ENCODE measurements at places on chromosomes 3 and 15. TPM values are rescaled to one million over a fixed set of nuclear protein-coding genes. Genes with fewer than 3 reads are reported as not detected.
A peak's percentile ranks its signal among the peaks of the same experiment; 100 is the strongest.

GRCh38 chr3:125194061-125194848 is 18.3 kb downstream of the SLC12A8 start:
- no peak for DNase-seq

DNA sequence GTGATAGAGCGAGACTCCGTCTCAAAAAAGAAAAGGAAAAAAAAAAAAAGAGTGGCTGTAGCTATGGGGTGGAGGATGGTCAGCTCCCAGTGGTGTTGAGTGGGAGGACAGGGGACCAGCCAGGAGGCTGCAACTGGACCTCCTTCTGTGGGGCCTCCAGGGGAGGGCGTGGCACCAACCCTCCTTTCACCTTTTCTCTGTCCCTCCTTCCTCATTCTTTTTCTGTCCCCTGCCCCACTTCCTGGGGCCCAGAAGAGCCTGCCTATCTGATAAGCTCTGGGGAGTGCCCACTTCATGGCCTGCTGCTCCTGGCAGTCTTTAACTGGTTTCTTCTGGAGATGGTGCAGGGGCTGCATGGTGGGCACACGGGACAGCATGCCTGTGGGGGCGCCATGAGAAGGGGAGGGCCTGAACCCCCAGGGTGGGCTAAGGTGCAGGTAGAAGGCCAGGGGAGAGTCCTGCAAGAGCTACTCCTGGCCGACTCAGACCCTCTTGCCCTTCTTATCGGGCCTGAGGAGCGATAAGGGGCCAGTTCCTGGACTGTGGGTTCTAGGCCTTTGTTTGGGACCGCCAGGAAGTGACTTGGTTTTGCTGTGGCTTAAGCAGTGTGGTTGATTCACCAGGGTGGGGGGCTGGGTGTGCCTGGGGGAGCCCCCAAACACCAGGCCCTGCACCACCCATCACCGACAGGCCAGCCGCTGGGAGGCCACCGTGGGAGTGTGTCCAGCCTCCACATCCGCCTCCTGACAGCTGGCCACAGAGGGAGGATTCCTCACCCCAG is 49.4 kb upstream of the FLNB start:
- no peak for DNase-seq

DNA sequence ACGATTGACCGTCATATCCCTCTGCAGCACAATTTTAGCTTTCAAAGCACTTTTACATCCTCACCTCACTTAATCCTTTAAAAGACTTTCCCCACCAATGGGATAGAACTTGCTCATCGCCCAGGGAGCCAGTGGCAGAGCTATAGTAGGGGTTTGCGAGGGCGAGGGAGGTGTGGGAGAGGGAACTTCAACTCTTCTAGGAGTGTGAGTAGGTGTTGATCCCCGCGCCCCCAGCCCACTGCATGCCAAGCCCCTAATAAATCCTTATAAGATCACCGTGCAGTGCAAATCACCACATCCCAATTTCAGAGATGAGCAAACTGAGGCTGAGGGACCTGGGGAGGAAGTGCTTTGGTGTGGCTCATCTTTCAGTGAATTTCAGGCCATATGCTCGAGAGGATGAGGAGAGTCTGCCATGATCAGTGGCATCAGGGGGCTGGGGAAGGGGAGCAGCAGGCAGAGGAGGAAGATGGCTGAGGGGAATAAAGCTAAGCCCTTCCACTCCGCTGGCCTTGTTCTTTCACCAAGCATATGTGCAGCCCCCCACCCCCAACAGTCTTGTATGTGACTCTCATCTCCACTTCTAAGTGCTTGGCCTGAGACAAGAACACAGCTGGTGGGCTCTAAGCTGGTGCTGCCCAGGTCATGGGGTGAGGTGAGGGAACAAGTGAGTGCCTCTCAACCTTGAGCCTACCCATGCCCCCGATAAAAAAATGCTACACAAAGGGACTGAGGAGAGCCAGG is 5.1 kb downstream of the INSYN1 start:
- no peak for DNase-seq

GRCh38 chr3:162007722-162008121 is 511.1 kb downstream of the OTOL1 start:
- DNase-seq: no peak

DNA sequence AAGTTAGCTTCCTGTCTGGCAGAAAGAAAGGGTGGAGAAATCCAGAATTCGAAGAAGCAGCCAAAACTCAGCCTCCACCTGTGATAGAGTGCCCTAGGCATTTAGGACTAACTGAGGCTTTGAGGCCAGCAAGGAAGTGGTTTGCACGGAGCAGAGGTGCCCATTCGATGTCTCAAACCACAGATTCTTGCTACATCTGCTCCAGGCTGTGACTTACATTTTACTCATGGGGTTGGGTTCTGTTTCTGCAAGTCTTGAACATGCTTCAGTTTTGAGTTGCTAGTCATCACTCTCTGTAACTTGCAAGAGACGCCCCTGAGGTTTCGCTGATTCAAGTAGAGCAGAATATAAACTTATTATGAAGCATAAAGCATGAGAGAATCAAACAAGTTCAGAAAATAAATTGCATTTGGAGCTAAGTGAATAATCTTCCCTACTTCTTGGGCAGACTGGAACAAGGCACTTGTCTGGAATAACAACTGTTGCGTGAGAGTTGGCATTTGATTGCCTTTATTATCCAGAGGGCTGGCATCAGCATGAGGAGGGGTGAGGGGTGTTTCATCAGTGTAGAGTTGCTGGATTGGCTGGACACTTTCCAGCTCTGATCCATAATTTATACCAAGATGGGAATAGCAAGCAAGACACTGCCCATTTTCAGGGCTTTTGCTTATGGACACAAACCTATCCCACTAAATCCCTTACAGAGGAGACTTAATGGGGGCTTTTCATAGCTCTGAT is 256.5 kb downstream of the AGBL1 start:
- no peak for DNase-seq

DNA sequence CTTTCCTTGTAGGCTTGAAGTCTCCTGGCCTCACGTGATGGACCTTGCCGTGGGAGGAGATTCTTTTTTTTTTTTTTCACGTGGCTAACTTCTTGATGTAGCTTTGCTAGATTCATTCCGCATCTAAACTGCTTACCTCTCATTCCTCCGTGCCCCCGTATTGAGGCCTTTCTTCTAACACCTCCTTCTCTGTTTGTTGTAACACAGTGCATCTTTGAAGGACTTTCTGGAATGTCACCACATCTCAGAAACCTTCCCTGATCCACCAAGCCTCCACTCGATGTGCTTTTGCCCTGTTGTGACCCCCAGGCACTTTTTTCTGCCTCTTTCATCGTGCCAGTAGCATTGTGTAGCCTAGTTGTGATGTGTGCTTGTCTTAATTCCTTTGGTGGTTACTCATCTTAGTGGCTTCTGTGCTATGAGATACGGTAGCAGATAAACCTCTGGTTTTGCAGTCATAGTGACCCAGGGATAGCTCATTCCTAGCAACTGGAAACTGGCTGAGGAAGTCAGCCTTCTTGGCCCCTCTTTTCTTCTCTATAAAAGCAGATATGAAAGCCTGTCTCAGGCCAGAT is 1.6 kb upstream of the BNC1 start:
- DNase-seq: no peak

DNA sequence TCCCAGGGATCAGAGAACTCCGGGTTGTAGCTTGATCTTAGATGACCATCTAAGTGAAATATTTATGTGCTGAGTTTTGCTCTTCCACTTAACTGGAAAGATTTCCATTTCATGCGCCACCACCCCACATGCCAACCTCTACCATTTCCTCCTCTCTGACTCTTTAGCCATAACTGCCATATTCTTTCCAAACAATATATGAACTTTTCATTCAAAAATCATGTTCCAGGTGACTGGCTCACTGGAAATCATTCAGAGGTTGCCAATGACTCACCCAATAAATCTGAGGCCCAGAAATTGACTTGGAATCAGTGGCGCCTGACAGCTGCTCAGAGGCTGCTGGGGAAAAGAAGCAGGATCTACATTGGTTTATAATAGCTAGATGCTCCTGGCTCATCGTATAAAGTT is 31.6 kb upstream of the FAM174B start:
- no peak for DNase-seq

DNA sequence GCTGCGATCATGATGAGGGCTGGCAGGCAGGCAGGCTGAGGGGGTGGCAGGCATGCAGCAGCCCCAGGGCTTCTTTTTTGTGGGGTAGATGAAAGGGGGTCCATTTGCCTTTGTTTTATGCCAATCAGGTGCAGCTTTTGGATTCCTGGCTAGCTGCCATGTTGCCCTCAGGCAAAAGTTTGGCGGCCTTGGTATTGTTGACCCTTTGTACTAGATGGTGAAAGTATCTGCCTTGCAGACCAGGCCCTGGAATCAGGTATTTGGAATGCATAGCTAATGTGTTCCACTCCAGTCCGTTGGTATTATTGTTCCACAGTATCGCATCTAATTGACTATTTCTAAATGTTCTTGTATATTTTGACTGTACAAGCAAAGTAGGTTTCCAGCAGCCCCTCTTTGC is 35.0 kb downstream of the EEFSEC start:
- no peak for DNase-seq

DNA sequence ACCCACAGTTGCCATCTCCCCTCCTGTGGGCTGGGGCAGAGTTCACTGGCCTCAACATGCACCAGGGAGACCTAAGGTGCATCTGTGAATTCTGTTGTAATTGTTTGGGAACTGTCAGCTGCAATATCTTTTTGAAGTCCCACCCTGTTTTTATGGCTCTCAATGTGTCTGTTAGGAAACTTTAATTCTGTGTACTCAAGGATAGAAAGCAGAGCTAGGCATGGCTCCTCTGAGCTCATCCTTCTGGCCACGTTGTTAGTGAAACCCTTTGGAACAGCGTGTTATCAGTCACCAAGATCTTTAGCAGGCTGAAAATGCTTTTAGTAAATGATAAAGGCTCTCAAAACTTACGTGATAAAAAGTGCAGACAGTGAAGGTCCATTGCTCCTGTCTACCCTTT is 33.6 kb upstream of the MTMR10 start:
- DNase-seq: no peak

DNA sequence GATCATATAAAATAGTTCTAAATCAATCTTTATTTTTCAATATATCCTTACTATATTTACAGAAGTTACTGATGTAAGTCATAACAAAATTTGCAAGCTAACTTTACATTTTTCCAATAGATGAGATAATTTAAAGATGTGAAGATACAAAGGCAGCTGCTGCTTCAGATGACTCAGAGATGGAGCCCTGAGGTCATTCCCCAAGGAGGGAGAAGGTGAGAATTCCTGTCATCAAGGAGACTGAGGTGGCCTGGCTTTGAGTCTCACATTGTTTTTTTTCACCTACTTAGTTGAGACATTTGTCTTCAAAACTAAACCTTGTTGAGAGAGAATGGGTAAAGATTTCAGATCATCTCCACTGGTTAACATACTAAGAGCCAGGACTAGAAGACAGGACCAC is 3.9 kb upstream of the SAMD7 start:
- no peak for DNase-seq

GRCh38 chr15:53811530-53811929 is 52.1 kb upstream of the WDR72 start:
- no peak for DNase-seq

GRCh38 chr3:81816473-81817250 is 55.2 kb upstream of the GBE1 start:
- peak; percentile 41 for DNase-seq

DNA sequence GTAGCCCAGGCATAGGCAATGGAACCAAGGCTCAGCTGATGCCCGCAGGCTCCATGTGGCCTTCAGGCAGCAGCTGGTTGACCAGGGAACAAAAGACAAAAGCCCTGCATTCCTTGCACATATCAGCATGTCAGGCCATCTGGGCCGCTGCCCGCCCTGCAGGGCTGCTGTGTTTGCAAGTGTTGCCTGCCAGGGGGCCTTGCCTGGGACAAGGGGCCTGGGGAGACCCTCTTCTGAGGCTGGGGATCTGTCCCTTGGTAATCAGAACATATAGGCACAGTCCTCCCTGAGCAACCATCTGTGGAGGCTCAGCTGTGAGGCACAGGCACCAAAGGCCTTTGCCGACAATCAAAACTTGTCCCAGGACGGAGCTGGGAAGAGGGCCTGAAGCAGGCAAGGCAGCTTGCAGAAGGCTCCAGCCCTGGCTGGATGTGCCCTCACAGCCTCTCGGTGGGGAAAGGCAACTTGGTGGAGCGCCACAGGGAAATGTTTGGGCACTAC is 138.2 kb downstream of the TPRA1 start:
- DNase-seq: no peak

- DNase-seq: no peak
These were observed 16.9 kb downstream of the ACAA1 start for GRCh38 chr3:38119821-38120692.

GRCh38 chr3:12384451-12385233 is 95.8 kb downstream of the PPARG start:
- no peak for DNase-seq

GRCh38 chr3:22685597-22685996 is 517.5 kb upstream of the UBE2E2 start:
- DNase-seq: no peak

DNA sequence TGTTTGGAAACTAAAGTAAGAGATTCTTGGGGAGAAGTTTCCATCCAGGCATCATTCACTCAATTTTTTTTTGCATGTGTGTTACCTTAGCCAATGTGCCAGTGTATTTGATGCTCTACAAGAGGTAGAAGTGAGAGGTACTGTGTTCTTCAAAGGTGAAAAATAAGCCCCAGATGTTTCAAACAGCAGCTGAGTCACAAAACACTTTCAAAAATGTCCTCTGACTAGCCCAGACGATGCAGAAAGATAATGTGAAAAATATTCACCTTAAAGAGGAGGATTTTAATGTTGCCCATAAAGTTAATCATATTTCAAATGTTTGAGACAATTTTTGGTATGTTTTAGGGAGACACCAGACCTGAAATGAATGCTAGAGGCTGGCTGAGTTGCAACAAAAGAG is 107.7 kb upstream of the RASGRP1 start:
- no peak for DNase-seq

DNA sequence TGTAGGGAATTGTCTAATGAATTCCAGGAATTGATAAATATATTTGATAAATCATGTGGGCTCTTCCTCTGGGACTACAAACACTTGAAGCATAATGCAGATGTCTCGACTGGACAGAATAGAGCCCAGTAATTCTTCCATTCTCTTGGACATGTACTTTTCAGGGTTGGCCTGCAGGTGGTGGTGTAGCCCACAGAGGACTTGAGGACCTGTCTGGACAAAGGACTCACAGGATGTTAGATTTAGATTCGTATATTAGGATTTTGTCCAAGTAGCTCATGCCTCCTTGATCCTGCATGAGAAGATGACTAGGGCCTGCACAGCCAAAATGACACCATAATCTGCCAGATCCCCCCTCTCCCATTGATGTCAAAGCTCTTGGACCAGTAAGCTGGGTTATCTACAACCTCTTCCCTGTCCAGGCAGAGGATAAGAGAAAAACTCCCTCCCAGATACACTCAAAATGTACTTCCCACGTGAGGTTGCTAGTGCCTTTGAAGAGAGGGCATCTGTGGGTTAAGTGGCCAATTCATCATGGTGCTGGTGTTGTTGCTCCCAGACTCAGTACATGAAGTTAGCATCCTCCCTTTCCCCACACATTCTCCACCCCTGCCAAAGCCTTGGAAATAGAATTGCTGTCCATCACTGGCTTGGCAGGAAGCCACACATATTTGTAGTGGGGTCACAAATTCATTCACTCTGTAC is 88.6 kb upstream of the ZNF280D start:
- no peak for DNase-seq

SAXO2 gene
- polyA plus RNA-seq: 6.5 TPM

ATP13A4 gene
- polyA plus RNA-seq: 1.7 TPM

DHX30 gene
- polyA plus RNA-seq: 61.6 TPM

CLRN1 gene
- not detected for polyA plus RNA-seq

COL6A6 gene
- 2.1 TPM for polyA plus RNA-seq

USP19 gene
- 50.2 TPM for polyA plus RNA-seq

ISLR2 gene
- 0.63 TPM for polyA plus RNA-seq

TEX55 gene
- polyA plus RNA-seq: not detected

Data from right renal pelvis (tissue), 4 donors.